Upper lobe of left lung (tissue), 6 donors: ENCODE measurements at places on chromosomes 7 and 10. TPM values are rescaled to one million over a fixed set of nuclear protein-coding genes. Genes with fewer than 3 reads are reported as not detected.

Gene EMX2
- not detected for total RNA-seq

Gene GDF2
- total RNA-seq = not detected

Gene NANOS1
- 1.5 TPM for total RNA-seq

Gene SUN3
- total RNA-seq = not detected

Gene TFAM
- total RNA-seq = 18.5 TPM

Gene INSYN2A
- total RNA-seq = 0.30 TPM

Gene MSMB
- total RNA-seq = not detected

Gene CTAGE8
- total RNA-seq = 7.3 TPM

Gene ADIRF
- total RNA-seq = 202 TPM

Gene HOGA1
- 1.1 TPM for total RNA-seq

Gene FANK1
- total RNA-seq = 41.2 TPM

Gene TSPAN33
- 1.2 TPM for total RNA-seq

DNA sequence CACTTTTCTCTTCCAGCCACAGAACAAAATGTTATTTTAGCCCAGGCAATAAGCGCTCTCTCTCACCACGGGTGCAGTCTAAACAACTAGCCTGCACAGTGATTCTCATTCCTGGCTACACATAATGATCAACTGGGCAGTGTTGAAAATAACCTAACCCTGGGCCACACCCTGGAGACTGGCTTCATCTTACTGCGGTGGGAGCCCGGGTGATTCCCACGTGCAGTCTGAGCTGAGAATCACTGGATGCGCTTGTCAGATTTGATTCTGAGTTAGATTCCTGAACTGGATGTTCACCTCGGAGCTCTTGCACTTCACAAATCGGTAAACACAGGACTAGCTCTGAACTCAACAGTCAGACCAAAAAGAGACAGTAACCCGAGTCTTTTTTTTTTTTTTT, 14.9 kb downstream of the ZC3HAV1 start:
- no peak for DNase-seq

DNA sequence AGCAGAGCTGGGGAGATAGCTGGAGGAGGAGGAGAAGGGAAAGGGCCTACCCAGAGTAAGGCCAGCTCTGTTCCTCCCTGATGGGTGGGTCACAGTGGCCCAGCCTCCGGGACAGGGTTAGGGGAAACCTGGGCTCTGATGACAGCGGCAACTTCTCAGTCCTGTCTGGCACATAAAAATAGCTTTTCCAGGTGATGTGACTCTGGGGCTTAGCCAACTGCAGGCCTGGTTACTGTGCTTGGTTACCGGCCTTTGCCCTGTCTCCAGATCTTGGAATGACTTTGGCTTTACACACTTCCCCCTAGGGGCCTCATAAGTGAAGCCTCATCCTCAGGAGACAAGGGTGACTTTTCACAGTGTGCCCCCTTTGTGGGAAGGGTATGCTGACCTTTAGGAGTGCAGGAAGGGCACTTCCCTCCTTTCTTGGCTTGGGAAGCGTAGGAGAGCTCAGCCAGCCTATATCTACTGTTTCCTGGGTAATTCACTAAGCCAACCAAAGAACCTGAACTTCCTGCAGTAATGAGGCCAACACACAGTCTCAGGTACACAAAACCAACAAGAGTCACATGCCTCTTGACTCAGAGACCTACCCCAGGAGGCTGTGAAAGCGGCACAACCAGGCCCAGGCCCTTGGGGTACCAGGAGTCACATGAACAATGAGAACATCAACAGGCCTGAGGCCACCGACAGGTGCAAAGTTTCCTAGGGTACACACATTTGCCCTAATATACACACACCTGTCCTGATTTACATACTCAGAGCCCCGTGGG, 11.7 kb upstream of the HILPDA start:
- no peak for DNase-seq

GRCh38 chr7:69095127-69095526, 503.1 kb upstream of the AUTS2 start:
- no peak for DNase-seq

- no peak for DNase-seq
Observed at GRCh38 chr7:13724977-13725566, 264.4 kb downstream of the ETV1 start.

- no peak for DNase-seq
Observed at GRCh38 chr10:4450981-4451908, 374.8 kb upstream of the AKR1E2 start.

- DNase-seq = no peak
Observed at GRCh38 chr10:31650010-31650409, 278.6 kb downstream of the ARHGAP12 start.

- DNase-seq = no peak
Observed at GRCh38 chr10:124332426-124332825, 86.3 kb downstream of the OAT start.

- DNase-seq = peak; percentile 75
Observed at GRCh38 chr10:13371897-13372470, 23.9 kb upstream of the SEPHS1 start.

DNA sequence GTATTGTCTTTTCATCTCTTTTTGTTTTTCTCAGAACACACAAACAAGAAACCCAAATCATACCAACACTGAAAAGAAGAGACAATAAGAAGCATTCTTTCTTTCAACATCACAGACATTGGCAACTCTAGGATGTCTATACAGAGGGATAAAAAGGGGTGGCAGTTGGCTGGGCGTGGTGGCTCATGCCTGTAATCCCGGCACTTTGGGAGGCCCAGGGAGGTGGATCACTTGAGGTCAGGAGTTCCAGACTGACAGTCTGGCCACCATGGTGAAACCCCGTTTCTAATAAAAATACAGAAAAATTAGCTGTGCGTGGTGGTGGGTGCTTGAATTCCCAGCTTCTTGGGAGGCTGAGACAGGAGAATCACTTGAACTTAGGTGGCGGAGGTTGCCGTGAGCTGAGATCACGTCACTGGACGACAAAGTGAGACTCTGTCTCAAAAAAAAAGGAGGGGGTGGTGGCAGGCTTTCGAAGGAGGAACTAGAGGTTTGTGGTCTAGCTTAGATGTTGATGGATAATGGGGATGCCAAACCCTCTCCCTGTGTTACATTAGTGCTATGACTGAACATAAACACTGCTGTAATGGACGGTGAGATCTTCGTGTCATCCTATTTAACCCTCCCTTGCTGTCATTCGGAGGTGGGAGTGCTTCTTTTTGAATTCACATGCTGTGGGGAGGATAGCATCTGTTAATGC, 9.4 kb downstream of the CNNM2 start:
- DNase-seq = no peak

GRCh38 chr10:73879296-73880173, 5.2 kb upstream of the CAMK2G start:
- peak; percentile 91 for DNase-seq

DNA sequence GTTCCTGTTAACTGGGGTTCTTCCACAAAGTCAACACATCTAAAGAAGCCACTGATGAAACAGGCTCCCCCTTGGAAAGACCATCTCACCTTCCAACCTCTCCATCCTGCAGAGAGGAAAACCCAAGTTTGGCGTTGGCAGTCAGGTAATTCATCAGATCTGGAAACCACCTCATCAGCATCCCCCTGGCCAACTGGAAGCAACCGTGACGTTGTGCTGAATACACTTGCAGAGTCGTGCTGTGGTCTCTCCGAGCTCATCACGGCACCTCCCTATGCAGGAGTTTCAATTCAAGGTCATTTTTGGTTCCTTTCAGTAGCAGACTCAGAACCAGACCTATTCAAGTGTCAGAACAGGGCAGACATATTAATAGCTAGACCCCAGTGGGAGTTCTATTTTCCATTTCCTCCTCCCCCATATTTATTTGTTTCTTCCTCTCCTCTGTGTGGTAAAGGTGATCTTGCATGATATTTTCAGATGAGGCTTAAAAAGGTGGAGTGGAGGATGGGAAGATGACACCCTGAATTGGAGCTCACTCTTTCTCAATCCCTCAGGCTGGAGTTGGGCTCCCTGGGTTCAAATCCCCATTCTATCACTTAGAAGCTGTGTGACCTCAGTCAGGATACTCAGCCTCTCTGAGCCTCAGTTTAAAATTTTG, 149.1 kb upstream of the ADO start:
- no peak for DNase-seq

DNA sequence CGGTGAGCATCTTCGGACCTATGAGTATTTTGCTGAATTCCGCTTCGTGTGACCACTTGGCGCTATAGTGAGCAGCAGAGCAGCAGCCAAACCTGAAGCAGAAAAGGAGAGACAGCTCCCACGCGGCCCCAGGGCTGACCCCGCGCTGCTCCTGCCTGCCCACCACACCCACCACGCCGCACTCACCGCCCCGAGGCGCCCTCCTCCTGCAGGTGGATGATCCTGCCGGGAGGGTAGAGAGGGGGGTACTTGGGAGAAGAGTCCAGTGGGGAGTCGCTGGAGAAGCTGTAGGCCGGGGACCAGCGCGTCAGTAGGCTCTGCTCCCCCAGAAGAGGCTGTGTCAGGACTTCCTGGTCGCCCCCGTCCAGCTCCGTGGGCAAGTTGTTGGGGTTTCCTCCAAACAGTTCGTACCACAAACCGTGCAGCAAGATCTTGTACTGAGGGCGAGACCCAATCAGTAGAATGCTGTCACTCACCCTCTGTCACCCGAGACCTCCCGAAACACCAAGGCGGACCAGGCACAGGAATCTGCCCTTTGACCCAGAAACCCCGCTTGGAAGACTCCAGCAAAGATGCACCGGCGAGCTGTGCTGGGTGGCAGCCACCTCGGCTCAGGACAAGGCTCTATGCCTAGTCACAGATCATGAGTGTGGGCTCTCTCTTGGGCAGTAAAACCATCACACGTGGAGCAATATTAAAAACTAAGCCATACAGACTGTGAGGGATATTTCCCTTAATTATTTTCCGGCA, 37.6 kb downstream of the DAGLB start:
- DNase-seq = no peak

DNA sequence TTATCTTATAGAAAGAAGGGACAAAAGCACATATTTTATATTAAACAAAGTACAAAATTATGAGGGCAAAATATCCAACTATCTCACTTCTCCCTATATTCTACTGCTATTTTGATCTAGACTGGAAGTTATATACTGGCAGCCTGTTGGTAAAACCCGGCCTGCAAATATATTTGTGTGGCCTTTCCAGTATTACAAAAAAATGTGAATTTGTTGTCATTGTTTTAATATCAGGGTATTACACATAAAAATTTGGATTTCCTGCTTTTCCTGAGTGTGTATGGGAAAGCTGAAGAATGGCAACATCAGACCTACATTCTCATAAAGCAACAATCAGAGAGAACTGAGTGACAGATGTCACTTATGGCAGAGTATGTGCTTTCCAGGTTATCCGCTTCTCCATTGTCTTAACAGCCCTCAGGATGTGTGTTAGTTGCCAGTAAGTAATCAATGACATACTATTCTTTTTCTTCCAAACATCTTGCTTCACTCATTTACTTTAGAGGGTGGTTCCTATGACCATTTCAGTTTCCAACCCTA, 7.3 kb downstream of the SYPL1 start:
- DNase-seq = no peak

GRCh38 chr7:15586266-15586665, 24.5 kb upstream of the AGMO start:
- DNase-seq = no peak

DNA sequence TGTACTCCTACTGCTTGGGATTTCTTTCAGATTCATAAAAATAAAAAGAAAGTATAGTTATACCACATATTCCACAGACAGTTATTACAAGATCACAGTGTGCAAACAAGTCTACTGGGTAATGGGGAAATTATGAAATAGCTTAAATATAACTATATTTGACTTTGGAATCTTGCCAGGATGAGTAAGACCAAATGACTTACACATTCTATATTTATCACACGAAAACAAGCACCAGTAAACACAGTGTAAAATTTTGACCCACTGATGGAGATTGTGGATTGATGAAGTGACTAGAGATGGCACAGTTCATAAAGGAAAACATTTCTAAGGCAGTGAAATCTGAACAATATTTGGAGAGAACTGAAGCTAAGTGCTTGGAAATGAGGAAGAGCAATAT, 339.7 kb downstream of the THSD7A start:
- no peak for DNase-seq

DNA sequence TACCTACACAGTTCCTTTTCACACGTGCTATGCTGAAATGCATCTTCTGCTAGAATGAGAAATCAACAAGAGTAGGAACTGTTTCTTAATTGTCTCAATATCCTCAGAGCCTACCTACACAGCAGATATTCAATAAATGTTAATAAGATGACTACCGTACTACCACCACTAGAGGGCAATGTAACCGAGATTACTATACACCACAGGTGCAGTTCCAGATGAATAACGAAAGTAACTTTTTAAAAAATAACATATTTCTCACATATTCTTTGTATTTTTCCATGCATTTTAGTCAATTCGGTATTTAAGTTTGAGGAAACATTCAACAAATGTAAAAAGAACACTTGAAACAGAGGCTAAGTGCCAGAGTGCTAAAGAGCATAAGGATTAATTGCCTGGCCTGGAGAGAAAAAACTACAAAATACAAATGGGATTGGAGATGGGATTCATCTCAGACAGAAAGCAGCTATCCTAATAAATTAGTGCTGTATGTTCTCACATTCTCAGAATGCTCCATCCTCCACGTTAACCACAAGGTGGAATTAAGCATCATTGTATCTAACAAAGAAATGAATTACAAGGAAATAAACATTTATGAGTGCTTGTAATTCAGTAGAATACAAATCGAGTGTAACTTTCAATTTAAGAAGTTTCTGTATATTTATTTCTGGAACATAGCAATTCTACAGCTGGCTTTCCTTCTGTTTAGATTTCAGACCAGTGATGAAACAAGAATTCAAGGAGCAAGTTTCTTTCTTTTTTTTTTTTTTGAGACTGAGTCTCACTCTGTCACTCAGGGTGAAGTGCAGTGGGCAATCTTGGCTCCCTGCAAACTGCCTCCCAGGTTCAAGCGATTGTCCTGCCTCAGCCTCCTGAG, 20.3 kb upstream of the HECTD2 start:
- no peak for DNase-seq

DNA sequence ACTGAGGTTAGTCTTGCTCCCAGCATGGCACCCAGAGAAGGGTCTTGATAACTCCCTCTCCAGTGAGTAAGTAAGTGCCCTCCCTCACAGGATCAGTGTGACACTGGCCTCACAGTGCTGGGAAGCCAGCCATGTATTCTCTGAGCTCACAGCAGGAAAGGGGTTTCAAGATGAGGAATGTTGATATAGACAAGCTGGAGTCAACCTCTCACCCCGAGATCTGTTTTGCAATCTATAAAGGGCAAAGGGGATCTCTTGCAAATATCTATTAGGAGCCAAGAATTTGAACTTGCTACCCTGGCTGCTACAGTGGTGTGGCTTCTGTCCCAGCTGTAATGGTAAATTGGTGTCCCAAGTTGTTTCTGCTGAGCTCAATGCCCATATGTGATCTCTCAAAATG, 70.2 kb upstream of the ADAM12 start:
- no peak for DNase-seq

DNA sequence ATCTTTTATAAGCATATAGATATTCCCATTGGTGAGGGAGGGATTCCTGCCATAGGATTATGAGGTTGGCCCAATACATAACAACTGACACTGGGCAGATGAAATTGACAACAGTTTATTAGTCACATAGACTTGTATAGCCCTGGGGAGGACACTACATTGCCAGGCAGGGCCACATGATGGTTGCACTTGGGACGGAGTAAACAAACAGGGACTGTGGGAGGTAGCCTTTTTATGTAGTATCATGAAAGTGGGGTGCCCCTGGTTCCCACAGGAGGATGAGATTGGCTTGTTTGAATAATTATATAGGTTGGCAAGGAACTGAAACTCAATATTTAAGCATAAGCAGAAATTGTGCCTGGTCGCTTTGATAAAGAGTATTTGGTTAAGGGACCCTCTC, 23.5 kb downstream of the TRIM24 start:
- DNase-seq = no peak

- no peak for DNase-seq
Observed at GRCh38 chr10:86204421-86205305, 161.9 kb downstream of the GRID1 start.

- no peak for DNase-seq
Observed at GRCh38 chr7:131664570-131664969, 108.1 kb upstream of the PODXL start.
